ENCODE measurements at places on chromosomes 12 and 14.

- no peak for DNase-seq
Measured at GRCh38 chr14:64703395-64704142, 655 bp upstream of the PLEKHG3 start.

- DNase-seq: no peak
Measured at GRCh38 chr14:85752175-85752574, 222.2 kb downstream of the FLRT2 start.

- DNase-seq: no peak
Measured at GRCh38 chr12:12610711-12611110, 965 bp upstream of the CREBL2 start.

GRCh38 chr12:122858171-122858570, 22.9 kb downstream of the HIP1R start:
- DNase-seq: no peak

GRCh38 chr12:56267443-56268071, 815 bp downstream of the COQ10A start:
- DNase-seq: no peak

DNA sequence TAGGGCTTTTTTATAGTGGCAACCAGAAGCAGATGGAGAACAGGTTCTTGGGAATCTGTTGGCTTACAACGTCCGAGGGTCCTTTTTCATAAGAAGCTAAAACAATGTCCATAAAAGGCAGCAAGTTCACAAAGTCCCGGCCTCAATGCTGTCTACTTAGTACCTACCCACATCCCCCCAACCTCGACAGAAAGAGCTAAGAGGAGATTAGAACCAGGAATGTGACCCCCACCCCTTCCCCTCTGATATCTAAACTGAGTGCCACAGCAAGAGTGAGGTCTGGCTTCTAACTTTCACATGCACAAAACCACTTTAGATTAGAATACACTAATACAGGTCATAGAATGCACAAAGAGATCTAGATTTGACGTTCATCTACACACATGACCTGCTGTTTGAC, 4.5 kb downstream of the DPF3 start:
- DNase-seq: no peak

DNA sequence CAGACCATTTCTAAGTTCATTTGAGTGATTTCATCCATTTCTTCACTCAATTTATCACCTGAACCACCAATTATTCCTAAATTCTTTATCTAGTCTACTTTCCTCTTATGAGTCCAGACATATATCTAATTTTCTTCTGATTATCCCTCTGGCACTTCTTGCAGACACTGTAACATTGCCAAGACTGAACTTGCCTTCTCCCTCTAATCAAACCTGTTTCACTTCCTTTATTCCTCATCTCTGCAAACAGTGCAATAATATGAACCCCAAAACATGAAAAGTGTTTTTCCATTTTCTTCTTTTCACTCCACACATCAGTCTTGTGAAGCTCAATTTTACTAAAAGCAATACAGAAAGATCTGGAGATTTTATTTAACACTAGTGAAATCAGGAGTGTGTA, 37.8 kb upstream of the PTPRQ start:
- DNase-seq: no peak

DNA sequence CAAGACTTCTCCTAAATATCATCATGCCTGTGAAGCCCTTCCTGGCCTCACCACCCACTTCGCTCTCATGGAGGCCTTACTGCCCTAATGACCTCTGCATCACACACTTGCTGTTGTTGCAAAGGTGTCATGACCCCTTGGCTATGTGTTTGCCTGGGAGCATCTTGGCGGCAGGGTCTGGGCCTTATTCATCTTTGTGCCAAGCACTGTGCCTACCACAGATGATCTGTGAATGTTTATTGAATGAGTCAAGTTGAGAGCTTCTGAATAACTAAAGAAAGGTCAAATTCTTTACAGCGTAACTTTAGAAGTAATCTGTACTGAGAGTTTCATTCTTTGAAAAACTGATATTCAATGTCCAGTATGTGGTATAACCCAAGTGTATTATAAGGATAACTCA, 113.3 kb downstream of the TTC8 start:
- no peak for DNase-seq

GRCh38 chr12:101582937-101583336, 11.8 kb upstream of the MYBPC1 start:
- no peak for DNase-seq

- no peak for DNase-seq
Measured at GRCh38 chr12:89827592-89827991, 119.0 kb upstream of the ATP2B1 start.

DNA sequence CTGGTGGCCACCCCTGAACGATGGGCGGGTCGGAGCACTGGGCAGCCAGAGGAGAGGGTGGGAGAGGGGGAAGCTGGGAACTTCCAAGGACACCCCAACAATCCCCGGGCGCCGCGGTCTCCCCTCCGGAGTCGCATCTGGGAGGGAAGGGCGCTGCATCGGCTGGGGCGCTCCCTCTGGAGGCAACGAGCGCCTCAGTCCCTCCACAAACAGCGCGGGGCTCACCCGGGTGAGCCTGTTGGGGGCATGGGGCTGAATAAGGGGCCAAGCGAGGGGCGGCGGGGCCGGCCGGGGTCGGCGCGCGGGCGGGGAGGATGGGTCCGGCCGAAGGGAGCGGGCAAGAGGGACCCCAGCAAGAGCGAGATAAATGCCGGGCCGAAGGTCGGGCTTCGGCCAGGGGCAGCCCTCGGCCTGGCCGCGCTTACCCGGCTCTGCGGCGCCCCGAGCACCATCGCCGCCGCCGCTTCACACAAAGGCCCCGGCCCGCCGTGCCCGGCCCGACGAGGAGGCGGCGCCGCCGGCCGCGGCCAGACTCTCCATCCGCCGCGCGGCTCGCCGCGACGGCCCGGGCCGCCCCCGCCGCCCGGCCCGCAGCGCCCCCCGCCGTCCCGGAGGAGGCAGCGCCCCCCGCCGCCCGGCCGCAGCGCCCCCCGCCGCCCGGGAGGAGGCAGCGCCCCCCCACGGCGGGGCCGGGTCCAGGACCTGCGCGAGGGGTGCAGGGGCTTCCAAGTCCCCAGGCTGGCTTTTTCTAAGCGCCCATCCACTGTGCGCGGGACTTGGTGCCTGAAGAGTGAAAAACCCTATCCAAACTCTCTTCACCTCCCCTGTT, at the start of gene ZBTB39:
ZBTB39 (minus strand) TSS at position 567 of the 829 bp plus-strand sequence. CDS start 1,629 bp downstream, outside the sequence.
- no peak for DNase-seq

GRCh38 chr12:52903855-52904508, 894 bp downstream of the KRT8 start:
- peak; percentile 33 for DNase-seq

DNA sequence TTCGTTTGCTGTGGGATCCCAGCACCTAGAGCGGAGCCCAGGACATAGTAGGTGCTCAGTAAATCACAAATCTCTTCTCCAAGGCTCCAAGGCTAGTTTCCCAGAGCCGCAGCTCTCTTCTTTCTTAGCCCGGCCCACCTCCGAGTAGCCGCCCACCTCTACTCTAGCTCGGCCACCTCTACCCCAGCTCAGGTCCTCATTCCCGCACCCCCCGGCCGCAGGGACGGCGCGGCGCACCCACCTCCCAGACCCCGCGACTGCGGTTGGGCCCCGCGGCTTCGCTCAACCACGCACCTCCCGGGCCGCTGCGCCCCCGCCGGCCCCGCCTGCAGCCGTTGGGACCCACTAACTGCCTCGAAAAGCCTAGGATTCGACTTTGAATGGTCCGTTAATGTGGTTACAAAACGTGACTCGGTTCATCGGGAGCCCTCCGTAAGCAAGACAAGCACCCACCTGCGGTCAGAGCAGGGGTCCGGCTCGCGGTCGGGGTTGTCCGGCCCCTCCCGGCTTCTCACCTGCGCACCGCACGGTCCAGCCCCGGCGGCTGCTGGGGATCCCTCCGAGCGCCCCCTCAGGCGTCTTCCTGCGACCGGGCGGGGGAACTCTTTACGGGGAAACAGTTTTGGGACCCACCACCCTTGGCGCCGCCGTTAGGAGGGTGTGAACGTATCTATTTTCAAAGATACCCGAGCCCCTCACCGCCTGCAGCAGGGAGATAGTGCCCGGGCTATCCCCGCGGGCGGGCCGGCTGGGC, at the start of gene SLC2A14:
SLC2A14 (minus strand) TSS at position 350 of the 754 bp plus-strand sequence. CDS start 3,035 bp downstream, outside the sequence.
- no peak for DNase-seq

DNA sequence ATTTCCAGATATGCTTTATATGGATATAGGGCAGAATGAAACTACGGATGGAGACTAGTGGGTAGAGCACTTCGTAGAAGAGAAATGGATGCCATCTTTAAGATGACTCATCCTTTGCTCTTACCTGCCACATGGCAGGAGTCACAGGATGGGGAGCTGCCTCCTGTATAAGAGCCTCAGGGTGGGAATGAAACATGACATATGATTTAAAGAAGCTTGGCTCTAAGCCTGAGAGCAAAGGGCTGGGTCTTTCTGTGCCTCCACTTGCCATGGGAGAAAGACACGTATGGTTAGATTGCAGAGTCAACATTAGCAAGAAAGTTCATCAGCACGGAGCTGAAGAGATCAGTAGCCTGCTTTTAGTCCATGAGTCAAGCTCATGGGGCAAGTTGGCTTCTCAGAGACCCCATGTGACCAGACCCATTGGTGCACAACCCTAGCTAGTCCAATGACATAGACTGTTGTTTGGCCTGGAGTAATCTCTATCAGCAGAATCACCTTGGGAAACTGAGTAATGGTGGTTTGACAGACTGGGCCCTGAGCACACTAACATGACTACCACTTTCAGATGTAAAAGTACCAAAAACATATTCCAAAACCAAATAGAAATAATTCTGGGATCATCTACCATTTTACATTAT, 38.1 kb upstream of the IL22 start:
- DNase-seq: no peak

DNA sequence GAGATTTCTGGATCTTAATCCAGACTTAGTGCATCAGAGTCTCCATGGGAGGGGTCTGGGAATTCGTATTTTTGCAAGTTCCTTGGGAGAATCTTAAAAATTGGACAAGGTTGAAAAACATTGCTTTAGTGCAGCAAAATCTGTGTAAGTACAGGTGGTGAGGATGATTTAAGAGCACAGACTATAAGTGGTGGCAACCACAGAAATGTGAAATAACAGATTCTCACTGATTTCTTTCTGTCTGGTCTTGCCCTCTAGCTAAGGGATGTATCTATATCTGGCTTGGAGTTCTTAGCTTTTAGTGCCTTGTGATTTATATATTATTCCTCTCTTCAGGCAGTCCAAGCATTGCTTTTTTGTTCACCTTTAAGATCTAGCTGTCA, 116.2 kb downstream of the DIP2B start:
- no peak for DNase-seq

- no peak for DNase-seq
Measured at GRCh38 chr14:39880965-39881364, 448.7 kb upstream of the FBXO33 start.

- DNase-seq: no peak
Measured at GRCh38 chr12:94769776-94770759, 119.7 kb upstream of the TMCC3 start.

GRCh38 chr14:22383515-22384166, 205.4 kb downstream of the DAD1 start:
- no peak for DNase-seq

DNA sequence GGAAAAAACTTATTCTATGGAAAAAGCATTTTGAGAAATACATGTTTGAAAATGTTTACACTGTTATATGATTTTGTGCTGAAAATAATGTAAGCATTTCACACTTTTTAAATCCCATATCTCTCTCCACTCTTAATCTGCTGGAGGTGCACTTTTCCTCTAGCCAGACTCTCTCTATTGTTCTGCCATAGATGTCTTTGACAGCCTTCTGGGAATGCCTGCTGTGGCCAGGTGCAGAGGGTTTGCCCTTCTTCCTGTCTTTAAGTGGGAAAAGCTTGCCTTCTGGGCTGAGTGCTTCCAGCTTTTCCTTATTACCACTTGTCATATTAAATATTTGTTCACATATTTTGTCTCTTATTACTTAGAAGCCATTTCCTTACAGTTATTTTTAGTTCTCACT, 60.1 kb upstream of the PPM1H start:
- peak; percentile 65 for DNase-seq

GRCh38 chr12:123059500-123059899, 79.0 kb downstream of the ARL6IP4 start:
- no peak for DNase-seq

GRCh38 chr14:45742187-45742586, 489.2 kb upstream of the MIS18BP1 start:
- DNase-seq: no peak

- DNase-seq: no peak
Measured at GRCh38 chr12:20018406-20018805, 349.9 kb upstream of the PDE3A start.

GRCh38 chr14:80465546-80466220, 254.4 kb upstream of the DIO2 start:
- DNase-seq: no peak

DNA sequence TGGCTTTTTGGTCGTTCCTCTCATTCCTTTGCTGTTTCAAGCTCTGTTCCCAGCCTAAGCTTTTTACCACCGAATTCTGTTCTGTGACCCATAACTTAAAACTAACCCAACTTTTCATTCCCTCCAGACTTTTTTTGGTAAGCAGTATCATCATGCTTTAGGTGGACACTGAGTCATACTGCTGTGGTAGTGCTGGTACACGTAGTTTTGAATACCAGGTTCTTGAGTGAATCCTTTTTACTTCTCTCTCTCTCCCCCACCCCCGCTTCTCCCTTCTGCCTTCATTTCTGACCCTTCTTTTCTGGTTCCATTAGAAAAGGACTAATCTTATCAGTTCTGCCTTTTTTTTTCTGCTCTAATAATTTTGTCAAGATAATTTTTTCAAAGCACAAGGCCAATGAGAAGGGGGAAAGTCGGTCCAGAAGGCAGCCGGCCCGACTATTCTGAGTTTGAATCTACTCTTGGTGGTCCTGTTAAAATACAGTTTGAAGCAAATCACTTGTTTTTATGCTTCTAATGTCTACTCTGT, 2.3 kb upstream of the MDM2 start:
- no peak for DNase-seq

GRCh38 chr14:51481643-51482042, 170.1 kb upstream of the FRMD6 start:
- DNase-seq: no peak

DNA sequence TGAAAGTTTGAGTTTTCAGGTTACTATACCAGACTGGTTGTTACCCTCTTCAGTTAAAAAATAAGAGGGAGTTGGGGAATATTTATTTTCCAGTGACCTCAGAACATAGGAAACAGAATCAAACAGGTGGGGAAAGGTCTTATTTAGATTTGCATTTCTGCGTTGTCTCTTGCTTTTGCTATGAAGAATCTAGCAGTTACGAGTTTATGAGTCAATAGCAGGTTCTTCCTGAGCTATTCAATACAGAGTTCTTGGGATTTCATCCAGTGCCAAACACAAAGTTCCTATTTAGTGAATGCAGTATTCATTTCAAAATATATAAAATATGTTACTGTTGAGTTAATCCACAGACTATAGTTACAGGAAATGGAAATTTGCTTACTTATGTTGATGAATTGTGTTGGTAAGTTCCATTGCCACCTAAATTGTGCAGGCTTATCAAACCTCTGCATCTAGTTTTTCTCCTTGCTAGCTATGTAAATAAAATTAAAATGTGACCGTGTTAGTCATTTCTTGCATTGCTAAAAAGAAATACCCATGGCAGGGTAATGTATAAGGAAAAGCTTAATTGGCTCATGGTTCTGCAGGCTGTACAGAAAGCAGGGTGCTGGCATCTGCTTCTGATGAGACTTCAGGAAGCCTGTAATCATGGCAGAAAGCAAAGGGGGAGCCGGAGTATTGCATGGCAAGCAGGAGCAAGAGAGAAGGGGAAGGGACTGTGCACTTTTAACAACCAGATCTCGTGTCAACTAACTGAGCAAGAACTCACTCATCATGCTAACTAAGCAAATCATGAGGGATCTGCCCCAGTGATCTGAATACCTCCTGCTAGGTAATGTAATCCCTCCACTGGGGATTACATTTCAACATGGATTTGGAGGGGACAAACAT, 110.2 kb downstream of the KTN1 start:
- no peak for DNase-seq

GRCh38 chr14:74941676-74942097, 13.7 kb downstream of the PGF start:
- DNase-seq: no peak
